HL-60 (cell line): ENCODE measurements at places on chromosomes 5 and 9.
A peak's percentile ranks its signal among the peaks of the same experiment; 100 is the strongest.

DNA sequence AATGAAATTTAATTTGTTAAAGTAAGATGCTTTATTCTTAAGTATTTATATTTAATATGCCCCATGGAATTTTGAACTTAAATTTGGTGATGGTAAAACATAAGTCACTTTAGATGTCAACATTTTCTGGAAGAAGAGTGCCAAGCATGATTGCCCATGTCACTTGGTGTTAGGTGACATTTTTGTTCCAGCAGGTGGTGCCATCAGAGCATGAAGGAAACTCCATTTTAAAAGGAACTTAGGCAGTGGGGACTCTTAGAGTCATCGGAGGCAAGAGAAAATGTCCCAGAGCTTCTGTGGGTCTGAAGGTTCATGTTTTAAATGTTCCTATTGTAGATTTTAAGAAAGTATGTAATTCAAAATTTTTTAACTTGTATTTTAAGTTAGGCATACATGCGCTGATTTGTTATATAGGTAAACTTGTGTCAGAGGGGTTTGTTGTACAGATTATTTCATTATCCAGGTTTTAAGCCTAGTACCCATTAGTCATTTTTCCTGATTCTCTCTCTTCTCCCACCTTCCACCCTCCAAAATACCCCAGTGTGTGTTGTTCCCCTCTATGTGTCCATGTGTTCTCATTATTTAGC is 789.3 kb downstream of the SEMA5A start:
- peak; percentile 6 for DNase-seq

DNA sequence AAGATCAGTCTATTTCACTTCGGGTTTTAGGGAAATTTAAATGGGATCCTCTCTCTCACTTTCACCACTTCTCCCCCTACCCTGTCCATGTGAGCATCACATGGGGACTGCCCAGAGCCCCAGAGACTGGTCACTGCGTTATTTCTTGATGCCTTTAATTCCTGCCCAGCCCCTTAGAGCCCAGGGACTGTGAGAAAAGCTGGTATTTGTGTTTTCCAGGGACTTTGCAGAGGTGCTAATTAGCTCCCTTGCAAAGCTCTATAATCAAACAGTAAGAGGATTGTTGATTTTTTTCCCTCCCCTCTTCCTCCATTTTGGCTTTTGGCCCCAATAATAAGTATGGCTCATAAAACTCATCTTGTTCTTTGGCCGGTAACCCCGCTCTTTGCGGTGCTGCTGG is 35.6 kb downstream of the NTRK2 start:
- DNase-seq: no peak

DNA sequence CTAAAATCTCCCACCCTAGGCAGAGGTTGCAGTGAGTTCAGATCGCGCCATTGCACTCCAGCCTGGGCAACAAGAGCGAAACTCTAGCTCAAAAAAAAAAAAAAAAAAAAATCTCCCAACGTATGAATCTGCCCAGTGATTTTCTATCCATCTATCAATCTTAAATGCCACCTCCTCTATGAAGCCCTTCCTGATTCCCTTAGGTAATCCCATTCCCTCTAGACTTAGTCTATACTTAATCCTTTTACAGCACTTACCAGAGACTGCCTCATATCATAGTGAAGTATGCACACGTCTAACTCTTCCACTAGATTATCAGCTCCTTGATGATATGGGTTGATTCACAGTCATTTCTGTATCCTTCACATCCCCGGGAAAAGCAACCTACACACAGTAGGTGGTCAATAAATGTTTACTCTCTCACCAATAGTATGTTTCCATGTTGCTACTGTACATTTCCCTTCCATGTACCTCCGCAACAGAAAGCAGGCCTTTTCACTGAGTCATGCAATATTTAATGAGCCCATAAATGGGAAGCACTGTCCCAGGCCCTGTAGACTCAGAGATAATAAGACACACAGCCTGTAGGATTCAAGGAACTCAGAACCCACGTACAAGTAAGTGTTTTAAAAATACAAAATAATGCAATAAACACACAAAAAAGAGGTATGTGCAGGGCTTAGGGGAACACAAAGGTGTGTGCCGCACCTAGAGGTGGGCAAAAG is 1.2 kb downstream of the DROSHA start:
- DNase-seq: peak; percentile 10

GRCh38 chr5:95891499-95891898 is 69.0 kb upstream of the GLRX start:
- no peak for DNase-seq

DNA sequence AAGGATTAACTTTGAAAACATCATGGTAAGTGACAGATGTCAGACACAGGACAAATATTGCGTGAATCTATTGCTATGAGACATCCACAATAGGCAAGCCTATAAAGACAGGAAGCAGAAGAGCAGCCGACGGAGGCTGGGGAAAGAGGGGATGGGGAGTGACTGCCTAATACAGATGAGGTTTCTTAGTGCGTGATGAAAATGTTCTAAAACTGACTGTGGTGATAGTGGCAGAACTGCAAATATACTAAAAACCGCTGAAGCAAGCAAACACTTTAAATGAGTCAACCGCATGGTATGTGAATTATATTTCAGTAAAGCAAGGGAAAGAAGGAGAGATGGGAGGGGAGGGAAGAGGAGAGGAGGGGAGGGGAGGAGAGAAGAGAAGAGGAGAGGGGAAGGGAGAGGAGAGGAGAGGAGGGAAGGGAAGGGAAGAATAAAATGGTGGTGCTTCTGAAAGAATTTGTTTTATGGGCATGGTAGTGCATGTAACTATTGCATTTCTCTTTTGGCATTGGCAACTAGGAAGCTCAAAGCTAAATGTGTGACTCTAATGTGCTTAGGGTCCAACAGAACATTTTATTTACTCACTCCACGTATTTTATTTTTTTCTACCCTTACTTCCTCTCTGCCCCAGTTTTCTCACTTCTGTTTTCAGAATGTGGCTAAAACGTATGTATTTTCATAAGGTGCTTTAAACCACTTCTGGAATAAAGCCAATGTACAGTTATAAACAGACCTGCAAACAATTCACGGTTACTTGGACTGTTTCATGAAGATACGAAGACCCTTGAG is 21.3 kb downstream of the AKNA start:
- peak; percentile 76 for DNase-seq

GRCh38 chr5:57976506-57976905 is 483.4 kb downstream of the PLK2 start:
- DNase-seq: no peak

DNA sequence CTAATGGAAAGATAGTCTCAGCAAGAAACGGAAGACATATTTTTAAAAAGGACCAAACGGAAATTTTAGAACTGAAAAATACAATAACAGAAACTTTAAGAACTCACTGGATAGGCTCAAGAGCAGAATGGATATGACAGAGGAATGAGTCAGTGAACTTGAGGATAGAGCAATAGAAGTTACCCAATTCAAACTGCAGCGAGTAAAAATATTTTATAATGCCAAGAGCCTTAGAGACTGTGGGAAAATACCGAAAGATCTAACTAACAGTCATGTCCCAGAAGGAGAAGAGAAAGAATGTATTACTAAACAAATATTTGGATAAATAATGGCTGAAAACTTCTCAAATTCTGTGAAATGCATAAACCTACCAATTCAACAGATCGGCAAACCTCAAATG is 40.8 kb downstream of the ADAMTS2 start:
- no peak for DNase-seq

DNA sequence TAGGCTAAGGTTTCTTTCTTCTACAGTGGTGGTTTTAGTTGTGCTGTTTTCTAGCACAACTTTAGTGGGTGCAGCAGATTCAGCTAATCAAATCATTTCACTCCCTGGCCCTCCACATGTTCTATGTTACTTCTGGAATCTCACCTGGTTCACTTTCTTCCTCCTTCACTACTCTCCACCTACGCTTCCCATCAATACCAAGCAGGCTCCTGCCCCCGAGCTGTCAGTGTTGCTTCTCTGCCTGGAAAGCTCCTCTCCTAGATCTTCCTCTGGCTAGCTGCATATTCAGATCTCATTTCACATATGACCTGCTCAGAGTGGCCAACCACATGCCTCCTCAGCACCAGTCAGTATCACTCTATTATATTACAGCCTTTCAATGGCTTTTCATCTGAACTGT is 19.6 kb upstream of the GABRB2 start:
- no peak for DNase-seq
